ENCODE measurements at places on chromosomes 3 and 15.

DNA sequence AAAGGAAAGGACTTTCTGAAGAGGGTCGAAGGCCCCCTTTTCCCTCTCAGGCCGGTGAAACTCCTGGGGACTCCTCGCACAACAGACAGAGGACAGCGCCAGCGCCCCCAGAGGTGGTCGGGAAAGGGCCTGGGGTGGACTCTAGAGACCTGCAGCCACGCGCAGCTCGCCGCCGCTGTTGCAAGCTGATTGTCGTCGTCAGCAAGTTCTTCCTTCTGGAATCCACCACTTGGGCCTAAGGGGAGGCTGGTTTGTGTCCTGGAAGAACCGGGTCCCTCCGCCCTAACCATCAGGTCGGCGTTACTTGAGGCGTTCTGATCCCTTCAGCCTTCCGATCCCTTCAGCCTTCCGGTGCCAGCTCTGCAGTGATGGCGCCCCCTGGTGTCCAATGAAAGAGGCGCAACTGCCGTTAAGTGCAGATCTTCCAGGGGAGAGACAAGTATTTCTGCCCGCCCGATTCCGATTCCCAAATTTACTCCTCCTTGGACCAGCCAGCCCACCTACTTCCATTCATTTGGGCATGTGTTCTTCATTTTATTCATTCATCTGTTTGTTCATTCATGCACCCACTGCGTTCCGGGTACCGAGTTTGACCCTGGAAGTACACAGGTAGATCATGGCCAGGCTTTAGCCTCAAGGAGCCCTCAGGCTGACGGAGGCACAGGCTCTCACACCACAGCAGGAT is 77.2 kb upstream of the SLC6A11 start:
- peak; percentile 79 for DNase-seq

- DNase-seq = no peak
Observed at GRCh38 chr15:99842071-99842470, 108.8 kb upstream of the LYSMD4 start.

DNA sequence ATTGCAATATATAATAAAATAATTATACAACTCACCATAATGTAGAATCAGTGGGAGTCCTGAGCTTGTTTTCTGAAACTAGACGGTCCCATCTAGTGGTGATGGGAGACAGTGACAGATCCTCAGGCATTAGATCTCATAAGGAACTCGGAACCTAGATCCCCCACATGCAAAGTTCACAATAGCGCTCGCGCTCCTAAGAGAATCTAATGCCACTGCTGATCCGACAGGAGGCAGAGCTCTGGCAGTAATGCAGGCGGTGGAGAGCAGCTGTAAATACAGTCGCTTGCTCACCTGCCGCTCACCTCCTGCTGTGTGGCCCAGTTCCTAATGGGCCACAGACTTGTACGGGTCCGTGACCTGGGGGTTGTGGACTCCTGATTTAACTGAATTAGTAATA is 87.8 kb downstream of the P3H2 start:
- no peak for DNase-seq

DNA sequence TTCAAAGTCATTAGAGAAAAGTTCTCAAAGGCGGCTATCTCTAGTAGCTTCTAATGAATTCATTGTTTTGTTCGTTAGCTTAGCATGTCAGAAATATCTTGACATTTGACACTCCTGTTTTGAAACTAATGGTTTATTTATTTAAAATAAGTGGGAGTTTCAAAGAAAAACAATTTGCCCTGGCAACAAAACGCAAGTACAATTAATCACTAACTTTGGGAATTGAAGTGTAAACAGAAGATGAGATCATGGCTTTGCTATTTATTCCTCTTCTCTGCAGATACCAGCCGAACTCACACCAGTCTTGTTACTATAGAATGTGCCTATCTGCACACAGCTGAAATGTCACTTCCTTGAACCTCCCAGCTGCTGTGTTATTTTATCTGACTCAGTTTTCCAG is 27.5 kb downstream of the MASP1 start:
- no peak for DNase-seq

- no peak for DNase-seq
Observed at GRCh38 chr3:64251019-64251418, 25.8 kb upstream of the PRICKLE2 start.

DNA sequence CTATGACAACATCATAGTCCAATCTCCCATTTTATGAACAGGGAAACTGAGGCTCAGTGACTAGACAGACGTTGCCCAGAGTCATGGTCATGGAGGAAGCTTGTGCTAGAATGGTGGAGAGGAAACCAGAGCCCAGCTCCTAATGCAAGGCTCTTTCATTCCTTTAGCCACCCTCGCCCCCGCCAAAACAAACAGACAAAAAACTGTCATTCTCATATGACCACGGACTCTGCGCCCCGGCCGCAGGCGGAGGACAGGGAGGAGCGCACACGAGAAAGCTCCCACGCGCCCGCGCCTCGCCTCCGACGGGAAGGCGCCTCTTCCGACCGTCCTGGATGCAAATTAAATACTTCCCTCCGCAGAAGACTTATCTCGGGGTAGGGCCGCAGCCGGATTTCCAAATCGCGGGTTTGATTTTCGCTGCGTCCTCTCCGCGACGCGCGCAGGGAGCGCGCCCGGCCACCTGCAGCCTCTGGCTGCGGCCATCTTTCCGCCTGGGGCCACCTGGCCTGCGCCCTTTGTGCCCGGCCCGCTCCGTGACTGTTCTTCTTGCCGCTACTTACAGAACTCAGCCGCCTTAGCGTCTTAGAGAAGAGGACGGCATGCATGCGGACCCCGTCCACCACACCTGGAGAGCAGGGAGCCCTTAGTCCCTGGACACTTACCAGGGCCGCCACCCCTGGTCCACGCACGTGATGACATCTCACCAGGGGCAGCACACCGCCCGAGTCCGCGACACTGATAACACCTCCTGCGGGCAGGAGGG is 670 bp upstream of the ATP13A3 start:
- peak; percentile 51 for DNase-seq

DNA sequence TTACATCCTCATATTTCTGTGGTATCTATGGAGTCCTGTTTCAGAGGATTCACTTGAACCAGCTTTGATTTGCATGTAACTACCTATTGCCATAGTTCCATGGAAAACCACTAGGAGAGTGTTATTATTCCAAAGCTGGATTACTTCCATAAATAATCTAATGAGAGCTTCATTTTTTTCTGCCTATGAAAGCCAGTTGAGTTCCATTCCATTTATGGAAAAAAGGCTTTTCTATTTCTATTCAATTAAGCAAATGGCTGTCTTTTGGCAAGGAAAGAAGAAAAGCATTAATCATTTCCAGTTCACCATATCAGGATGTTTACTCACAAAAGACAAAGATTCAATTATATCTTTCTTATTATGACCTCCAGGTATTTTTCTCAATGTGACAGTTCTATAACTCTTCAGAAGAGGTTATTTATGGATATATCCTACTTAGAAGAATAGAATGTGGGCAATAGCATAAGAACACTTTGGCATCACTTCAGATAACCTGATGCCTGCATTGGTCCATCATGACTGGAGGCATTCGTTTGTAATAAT is 259.9 kb upstream of the ZPLD1 start:
- DNase-seq = no peak

DNA sequence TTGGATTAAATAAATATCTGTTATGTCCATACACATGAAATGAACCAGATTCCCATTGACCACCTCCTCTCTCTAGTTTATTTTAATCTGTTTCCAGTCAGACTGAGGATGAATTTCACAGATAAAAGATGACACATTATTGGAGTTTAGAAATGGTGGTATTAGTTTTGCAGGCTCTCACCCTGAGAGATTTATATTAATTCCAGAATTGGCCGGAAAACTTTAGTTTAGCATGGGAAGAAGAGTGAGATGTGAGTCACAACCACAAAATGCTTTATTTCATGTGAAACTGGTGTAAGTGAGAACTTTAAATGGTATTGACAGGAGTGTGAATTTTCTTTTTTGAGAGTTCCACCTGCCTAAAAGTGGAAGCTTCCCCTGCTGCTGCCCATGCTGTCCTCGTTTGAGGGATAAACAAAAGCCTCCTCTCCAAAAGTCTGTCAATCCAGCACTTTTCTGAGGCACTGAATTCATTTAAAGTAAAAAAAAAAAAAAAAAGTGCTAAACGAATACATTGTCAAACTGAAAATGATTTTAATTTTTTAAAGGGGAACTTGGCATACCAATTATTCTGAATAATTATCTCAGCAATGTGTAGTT is 65.1 kb upstream of the EPHA3 start:
- DNase-seq = no peak

GRCh38 chr15:67584157-67584556 is 41.7 kb downstream of the MAP2K5 start:
- no peak for DNase-seq

DNA sequence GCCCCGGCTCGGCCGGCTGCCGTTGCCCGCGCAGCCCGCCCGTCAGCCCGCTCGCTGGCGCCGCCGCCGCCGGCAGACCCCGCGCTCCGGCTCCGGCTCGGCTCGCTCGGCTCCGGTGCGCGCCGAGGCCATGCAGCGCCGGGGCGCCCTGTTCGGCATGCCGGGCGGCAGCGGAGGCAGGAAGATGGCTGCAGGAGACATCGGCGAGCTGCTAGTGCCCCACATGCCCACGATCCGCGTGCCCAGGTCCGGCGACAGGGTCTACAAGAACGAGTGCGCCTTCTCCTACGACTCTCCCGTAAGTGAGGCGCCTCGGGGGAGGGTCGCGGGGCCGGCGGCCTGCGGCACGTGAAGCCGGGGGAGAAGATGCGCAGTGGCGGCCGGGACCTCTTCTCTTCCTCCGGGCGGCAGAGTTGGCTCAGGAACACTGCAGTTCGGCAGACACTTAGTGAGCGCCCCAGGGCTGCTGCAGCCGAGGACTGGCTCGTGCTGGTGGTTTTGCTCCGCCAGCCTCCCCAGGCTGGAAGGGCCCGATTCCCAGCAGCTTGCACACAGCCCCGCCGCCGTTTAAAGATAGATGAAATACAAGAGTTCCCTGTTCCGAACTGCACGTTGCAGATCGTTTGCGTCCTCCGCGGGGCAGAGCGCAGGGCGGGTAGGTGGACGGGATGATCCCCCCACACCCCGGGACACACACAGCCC is 407 bp downstream of the USP13 start:
- DNase-seq = peak; percentile 70

DNA sequence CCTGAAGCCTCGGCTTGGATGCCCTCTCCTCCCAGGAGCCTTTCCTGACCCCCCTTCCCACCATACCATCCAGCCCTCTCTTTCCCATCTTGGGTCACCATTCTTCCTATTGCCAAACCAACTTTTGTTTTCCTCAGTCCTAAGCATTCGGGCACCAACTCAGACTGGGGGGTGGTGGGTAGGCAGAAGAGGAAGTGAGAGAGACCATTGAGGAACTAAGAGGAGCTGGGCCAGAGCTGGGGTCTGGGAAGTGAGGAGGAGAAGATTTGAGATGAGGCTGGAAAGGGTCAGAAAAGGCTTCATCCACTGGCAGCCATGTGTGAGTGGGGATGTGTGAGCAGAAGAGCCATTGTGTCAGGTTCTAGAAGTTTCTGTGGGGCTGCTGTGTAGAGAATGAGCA is 37.7 kb downstream of the TKT start:
- DNase-seq = no peak

- DNase-seq = no peak
Observed at GRCh38 chr3:63977893-63978292, 45.4 kb downstream of the PSMD6 start.

DNA sequence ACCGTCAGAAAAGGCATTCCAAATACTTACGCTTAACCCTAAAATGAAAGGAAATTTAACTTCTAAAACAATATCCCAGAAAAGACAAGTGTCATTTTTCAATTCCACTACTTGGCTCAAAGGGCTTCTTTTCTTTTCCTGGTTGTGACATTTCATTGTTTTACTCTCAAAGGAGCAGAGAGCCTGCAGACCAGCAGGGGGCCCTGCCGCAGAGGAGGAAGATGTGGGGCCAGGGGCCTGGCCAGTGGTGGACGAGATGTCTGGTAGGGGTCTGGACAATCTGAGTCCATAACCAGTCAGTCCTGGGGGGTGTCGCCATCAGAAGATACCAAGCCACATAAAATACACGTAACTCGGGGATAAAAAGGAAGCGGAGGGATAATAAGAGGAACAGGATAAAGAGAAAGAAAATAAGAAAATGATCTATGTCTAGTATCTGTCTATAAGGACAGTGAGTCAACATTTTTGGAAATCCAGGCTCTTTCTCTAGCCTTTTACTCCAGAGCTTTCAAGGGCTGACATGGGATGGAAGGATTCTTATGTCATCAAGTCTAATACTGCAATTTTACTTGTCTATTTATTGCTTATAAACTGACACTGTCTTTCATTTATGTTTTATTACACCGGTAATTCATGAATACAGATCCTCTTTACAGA is 54.2 kb upstream of the ARHGEF3 start:
- peak; percentile 61 for DNase-seq

DNA sequence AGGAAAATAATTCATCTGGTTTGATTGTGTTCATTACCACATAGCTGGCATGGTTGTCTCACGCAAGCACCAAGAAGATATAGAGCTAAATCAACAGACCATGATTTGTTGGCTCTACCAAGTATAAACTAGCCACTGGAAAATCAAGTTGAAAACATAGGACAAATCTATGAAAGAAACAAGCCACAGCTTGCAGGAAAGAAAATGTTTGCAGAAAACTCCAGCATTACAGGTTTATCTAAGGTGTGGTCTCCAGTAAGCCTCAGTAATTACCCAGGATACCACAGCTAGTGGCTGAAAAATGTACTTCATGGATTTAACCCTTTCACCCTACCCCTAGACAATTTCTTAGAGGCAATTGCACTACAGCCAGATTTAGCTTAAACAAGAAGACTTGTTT is 340.6 kb downstream of the SOX2 start:
- no peak for DNase-seq

DNA sequence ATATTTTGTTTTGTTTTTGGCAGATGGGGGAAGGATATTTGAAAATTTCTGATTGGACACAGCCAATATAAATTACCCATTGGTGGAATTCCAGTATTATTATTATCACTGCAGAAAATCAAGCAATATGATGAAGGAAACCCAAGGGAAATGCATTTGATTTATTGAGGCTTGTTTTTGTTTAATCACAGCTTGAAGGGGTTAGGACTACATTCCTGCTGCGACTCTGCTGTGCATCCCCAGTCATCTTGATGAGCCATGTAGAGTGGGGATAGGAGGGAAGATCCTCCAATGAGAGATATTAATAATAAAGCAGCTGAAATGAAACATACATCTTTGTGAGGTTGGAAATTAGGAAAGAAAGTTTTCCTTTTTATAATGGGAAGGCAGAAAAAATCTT is 208.6 kb downstream of the GAP43 start:
- DNase-seq = no peak

- DNase-seq = no peak
Observed at GRCh38 chr15:78063217-78063616, 14.3 kb downstream of the TBC1D2B start.

- no peak for DNase-seq
Observed at GRCh38 chr15:24394303-24394702, 281.3 kb upstream of the NPAP1 start.

- no peak for DNase-seq
Observed at GRCh38 chr3:195097331-195098255, 173.4 kb downstream of the XXYLT1 start.

GRCh38 chr3:187046033-187046432 is 93.3 kb downstream of the RPL39L start:
- DNase-seq = no peak
